ELF-1 (cell line): ENCODE measurements at places on chromosomes 12 and 14.

DNA sequence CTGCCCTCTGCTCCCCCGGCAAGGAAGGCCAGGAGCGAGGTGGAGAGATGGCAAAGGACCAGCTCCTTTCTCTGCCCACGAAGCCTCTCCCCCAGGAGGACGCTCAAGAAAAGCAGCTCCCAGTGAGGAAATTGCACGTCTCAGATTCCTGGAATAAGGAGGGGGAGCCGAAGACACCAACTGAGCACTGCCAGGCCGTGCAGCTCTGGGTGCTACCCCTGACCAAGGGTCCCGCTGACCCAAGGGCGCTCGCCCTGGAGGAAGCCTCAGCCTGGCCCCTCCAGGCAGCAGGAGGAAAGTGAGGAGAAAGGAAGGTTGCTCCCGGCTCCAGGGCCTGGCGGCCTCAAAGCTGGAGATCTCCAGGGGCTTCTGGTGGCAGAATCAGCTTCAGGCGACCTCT lies 174.1 kb upstream of the SFSWAP start:
- no peak for DNase-seq

- no peak for DNase-seq
These were observed 58.4 kb upstream of the SAV1 start for GRCh38 chr14:50726372-50727107.

GRCh38 chr14:52025310-52025709 lies 36.0 kb downstream of the RTRAF start:
- no peak for DNase-seq

- no peak for DNase-seq
These were observed 188.5 kb downstream of the KIF26A start for GRCh38 chr14:104326848-104327247.

GRCh38 chr14:95346820-95347219 lies 27.1 kb upstream of the CLMN start:
- DNase-seq = peak; percentile 73

GRCh38 chr12:95215949-95216348 lies 1.3 kb downstream of the FGD6 start:
- DNase-seq = no peak

DNA sequence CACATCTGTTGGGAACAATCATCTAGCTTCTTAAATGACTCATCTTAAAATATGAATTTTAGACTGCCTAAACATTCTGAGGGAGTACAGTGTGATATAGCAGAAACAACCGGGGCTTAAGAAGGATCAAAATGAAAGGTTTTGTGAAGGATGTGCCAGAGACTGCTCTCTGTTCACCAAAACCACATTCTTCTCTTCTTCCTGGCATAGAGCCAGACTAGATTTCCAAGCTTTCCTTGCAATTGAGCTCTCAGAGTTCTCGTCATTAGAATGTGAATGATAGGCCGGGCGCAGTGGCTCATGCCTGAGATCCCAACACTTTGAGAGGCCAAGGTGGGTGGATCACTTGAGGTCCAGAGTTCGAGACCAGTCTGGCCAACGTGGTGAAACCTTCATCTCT lies 94.5 kb downstream of the LRRIQ1 start:
- no peak for DNase-seq

DNA sequence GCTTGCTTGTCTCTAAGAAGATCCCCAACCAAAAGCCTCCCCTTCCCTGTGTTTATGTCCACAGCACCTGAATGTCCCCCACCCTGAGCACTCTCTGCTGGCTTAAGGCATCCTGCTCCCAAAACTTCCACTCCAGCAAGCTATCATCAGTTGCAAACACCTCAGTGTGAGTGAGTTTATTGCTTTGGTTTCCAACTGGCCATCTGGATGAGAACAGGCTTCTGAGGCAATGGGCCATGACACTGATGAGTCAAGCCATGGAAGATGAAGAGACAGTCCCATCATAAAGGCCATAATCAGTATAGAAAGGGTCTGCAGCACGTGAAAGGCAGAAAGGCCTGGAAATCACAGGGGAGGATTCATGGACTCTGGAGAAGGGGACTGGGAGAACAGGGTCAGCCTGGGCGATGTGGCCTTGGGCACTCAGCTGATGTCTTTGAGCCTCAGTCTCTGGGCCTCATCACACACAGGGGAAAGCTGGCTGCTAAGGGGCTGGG lies 12.8 kb downstream of the CMKLR1 start:
- no peak for DNase-seq

DNA sequence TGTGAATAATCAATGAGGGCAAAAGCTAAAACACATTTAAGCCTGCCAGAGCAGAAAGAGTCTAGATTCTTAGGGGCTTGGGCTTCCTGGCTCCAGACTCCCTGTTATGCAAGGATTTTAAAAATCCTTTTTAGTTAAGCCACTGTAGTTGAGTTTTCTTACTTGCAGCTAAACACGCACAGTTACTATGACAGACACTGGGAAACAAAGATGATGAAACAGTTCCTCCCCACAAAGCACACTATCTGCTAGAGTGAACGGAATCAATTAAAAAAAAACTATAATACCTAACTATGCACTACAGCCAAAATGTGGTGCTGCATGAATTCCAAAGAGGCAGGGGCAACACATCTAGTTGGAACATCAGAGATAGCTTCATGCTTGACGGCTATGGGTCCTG lies 28.2 kb downstream of the RPS6KA5 start:
- DNase-seq = no peak

- DNase-seq = no peak
These were observed 215.0 kb upstream of the EGLN3 start for GRCh38 chr14:34165847-34166350.

GRCh38 chr14:100778526-100778882 lies 47.4 kb upstream of the MEG3 start:
- DNase-seq = no peak

DNA sequence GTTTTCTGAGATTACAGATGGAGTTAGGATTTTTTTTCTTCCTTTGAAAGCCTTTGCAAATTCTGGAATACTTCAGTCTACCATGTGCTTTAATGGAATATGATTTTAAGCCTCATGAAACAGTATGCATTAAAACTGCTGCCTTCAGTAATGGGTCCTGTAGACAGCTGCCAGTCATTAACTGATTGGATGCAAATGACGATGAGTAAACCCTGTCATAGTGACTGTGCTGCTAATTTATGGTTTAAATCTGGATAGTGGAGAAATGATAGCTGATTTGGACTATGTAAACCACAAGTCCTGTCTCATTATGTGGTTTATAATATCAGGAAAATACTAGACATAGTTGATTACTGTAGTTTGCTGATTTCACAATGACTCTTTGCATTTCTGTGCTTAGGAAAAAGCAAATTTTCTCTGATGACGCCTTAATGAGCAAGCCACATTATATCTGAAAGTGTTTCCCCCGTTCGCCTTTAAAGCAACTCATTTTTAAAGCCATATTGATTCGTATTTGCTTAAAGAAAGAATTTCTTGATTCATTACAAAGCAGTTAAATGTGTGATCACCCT lies 217.6 kb downstream of the TMTC2 start:
- DNase-seq = no peak

GRCh38 chr12:91094032-91094662 lies 17.1 kb downstream of the LUM start:
- no peak for DNase-seq

DNA sequence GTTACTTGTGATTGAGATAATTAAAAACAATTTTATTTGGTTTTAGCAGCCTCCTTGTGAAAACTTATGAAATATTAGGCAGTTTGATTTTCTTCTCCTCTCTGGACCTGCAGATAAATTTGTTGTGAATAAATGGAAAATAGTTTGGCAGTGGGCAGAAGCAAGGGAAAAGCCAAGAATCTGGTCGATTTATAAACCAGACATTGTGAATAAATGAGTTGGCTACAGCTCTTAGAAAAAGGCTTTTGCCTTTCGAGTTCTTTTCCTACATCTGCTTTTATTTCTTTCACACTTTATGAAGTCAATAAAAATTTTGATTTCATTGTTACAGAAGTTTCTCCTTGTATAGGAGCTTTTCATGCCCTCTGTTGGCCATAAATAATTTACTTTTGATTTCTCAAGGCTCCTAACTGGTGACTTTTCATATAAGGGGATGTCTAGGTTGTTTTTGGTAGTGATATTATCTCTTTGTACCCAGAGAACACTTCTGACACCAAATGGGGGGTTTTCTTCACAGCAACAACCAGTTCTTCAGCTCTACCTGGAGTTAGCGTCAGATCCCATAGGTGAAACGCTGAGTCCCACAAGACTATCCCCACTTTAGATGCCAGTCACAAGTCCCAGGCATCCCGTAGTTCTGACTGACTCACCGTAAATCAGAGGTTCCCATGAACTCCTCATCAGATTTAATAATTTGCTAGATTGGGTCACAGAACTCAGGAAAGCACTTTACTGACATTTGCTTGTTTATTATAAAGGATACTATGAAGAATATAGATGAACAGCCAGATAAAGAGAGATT lies 136.5 kb upstream of the DNM1L start:
- no peak for DNase-seq

DNA sequence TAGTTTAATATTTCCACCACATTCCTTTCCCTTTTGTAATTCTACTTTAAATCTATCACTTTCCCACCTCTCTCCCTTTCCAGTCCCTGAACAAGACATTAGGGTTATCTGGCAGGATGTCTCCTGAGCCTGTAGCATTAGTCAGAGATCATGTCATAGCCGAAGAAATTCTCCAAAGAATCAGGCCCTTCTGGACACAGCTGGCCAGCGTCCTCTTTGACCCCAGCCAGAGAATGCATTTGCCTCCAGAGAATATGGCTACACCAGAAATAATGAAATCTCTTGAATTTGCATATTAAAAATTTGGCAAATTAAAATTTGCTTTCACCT lies 56.7 kb downstream of the NTF3 start:
- DNase-seq = no peak

- peak; percentile 86 for DNase-seq
These were observed at the start of gene RIMKLB for GRCh38 chr12:8697476-8698131. Gene RIMKLB, plus strand, starts transcription at chr12:8697991. Its CDS starts 15,876 bp downstream, at chr12:8713867.

DNA sequence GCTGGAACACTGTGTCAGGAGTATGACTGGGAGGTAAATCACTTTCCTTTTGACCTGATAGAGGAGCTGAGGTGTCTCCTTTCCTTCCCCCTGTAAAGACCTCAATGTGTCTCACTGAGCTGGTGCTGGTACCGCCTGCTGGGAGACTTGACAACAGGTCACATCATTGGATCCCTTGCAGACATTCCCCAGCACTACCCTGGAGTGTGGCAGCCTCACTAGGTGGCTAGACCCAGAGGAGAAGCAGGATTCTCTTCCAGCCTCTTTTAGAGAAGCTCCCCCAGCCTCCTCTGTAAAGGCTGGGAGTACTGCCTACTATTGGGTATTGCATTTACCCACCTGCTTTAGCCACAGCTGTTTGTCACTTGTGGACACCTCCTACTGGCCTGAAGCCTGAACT lies 223.9 kb downstream of the ADGRD1 start:
- DNase-seq = no peak

DNA sequence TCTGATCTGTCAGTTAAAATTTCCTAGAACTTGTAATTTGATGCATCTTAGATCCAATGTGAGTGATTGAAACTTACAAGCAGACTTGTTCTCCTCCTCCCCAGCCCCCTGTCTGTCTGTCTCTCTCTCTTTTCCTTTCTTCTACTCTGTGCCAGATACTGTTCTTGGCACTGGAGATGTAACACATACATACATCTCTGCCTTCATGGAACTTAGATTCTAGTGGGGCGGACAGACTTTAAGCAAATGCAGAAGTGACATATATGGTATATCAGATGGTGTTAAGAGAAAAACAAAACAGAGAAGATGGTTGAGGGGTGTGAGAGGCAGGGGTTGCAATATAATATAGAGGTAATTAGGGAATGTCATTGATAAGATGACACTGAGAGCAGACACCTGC lies 6.6 kb downstream of the CHST11 start:
- DNase-seq = no peak

GRCh38 chr12:59164991-59165718 lies 244.9 kb upstream of the LRIG3 start:
- DNase-seq = peak; percentile 24

DNA sequence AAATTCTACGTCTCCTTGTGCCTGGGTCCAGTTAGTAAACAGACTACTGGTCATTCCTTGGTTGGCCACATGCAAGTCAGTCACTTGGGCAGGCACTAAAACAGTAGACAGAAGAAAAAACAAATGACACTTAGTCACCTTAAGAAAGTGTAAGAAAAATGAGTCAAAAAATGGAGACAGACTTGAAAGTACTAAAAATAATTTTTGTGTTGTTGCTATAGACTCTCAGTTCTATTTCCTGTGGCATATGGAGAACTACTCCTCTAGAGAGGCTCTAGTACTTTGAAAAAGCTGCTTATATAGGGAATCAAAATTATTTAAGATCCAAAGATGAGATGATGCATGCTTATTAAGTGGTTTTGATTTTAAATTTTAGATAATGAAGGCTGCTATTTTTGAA lies 56.0 kb downstream of the PTPRB start:
- DNase-seq = no peak

DNA sequence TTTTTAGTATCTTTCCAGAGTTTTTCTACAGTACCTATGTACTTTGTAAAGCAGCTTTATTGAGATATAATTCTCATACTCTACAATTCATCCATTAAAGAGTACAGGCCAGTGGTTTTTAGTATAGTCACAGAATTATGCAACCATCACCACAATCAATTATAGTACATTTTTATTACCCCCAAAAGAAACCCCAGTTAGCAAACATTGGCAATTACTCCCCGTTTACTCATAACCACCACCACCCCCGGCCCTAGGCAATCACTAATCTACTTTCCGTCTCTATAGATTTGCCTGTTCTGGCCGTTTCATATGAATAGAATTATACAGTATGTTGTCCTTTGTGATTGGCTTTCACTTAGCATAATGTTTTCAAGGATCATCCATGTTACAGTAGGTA lies 119.8 kb downstream of the KICS2 start:
- DNase-seq = no peak

DNA sequence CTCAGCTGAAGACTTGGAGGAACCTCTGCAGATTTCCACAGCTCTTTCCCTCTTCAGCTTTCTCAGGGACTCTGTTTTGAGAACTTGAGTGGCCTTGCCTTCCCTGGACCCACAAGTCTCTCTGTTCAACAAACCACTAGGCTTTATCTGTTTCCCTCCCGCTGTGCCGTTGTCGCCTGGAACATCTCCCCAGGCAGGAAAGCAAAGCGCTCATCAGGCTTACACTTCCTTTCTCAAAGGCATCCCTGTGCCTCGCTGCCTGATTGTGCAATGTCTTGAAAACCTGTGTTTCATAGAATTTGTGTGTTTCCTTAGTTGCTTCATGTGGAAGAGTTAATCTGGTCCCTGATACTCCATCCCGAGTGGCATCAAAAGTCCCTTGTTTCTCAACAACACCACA lies 64.1 kb downstream of the PPM1A start:
- peak; percentile 68 for DNase-seq

DNA sequence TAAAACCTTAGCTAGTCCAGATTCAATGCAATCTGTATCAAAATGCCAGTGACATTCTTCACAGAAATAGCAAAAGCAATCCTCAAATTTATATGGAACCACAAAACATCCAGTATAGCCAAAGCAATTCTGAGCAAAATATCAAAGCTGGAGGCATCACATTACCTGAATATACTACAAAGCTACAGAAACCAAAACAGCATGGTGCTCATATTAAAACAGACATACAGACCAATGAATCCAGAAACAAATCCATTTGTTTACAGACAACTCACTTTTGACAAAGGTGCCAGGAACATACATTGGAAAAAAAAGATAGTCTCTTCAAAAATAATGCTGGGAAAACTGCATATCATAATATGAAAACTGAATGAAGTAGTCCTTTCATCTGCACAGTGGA lies 4.8 kb downstream of the KLRC4 start:
- no peak for DNase-seq
